ENCODE measurements at places on chromosomes 5 and 9. TPM values are rescaled to one million over a fixed set of nuclear protein-coding genes. Genes with fewer than 3 reads are reported as not detected.

Gene PTGES2
- 53.9 TPM for total RNA-seq

Gene TLN1
- total RNA-seq, result 335 TPM

Gene TLX3
- total RNA-seq, result not detected

Gene HMCN2
- not detected for total RNA-seq

Gene SH3GL2
- total RNA-seq, result not detected

Gene SARDH
- total RNA-seq, result 25.9 TPM
